ENCODE measurements at places on chromosomes 11 and 22. TPM values are rescaled to one million over a fixed set of nuclear protein-coding genes. Genes with fewer than 3 reads are reported as not detected.

Gene APOL4
- total RNA-seq, result 18.8 TPM

Gene RHOD
- 29.7 TPM for total RNA-seq

Gene PKNOX2
- total RNA-seq, result 1.2 TPM

Gene THRSP
- not detected for total RNA-seq

Gene F2
- not detected for total RNA-seq

Gene MFRP
- total RNA-seq, result not detected

Gene MRGPRE
- not detected for total RNA-seq

Gene DENND6B
- total RNA-seq, result 2.2 TPM

Gene PRPF19
- 68.4 TPM for total RNA-seq

Data from gastroesophageal sphincter (tissue), 4 donors.